ENCODE measurements at places on chromosomes 7 and 10.
A peak's percentile ranks its signal among the peaks of the same experiment; 100 is the strongest.

- DNase-seq = peak; percentile 83
Observed at GRCh38 chr7:90945104-90945787, 319.0 kb upstream of the FZD1 start.

DNA sequence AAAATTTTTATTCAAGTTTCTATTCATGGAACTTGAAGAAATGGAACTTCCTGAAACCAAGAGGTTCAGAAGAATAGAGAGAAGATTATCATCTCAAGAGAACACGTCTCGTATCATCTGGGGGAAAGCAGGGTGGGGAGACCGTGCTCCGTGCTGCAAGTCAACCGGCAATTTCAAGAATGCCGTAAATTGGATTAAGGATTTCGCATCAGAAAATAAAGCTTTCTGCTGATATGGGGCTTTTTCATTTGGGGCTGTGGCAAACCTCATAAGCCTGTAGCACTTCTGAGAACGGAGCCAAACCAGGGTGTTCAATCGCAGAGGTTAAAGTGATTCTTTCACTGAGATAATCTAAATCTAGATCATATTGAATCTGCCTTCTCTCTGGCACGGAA lies 150.1 kb upstream of the NPS start:
- no peak for DNase-seq

GRCh38 chr7:100583132-100584053 lies 2.5 kb downstream of the LRCH4 start:
- DNase-seq = no peak

DNA sequence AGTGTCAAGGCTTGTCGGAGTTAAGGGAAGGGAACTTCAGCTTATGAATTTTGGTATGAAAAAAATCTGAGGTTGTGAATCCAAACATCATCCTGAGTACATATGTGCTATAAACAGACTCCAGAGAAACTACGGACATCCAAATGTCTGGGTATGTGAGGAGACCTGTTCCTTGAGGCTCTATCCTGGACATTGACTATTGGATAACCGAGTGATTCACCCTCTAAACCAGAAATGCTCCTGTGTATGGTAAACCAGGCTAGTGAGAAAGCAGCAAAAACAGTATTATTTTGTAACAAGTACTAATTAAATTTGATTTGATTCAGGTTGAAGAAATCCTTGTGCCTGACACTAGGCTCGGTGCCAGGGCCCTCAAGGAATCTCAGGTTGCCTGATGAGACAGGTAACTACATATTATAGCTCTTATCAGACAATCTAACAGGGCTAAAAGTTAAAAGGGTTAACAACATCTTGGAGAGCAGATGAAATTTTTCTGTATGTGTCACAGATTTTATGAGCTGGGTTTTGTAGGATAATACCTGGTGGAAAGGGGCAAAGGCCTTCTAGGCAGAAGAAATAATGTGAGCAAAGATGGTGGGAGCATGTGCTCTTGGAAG lies 10.4 kb upstream of the STOX1 start:
- no peak for DNase-seq

DNA sequence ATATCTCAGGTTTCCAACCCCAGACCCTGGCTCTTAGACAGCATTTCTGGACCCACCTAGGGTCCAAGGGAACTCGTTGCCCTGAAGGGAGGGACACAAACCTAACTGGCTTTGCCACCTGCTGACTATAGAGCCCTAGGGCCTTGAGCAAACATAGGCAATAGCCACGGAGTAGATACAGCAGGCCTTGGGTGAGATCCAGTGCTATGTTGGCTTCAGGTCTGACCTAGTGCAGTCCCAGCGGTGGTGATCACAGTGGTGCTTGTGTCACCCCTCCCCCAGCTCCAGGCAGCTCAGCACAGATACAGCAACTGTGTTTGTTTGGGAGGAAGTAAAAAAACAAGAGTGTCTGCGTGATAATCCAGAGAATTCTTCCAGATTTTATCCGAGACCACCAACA lies 9.7 kb upstream of the TNKS2 start:
- no peak for DNase-seq

DNA sequence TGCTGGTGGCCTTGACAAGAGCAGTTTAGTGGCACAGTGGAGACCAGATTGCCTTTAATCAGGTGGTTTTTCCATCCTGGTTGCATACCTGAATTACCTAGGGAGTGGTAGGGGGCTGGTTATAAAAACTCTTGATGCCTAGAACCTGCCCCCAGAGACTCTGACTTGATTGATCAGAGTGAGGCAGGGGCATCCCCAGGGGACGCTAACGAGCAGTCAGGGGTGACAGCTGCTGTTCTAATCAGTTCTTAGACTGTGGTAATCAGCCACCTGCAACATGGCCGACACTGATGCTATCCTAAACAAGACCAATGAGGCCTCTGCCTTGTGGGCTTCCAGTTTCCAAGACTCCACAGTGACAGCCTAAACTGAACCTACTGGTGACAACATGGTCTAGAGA lies 2.0 kb upstream of the OPALIN start:
- DNase-seq = no peak

GRCh38 chr10:132925071-132925561 lies 17.3 kb downstream of the CFAP46 start:
- no peak for DNase-seq

DNA sequence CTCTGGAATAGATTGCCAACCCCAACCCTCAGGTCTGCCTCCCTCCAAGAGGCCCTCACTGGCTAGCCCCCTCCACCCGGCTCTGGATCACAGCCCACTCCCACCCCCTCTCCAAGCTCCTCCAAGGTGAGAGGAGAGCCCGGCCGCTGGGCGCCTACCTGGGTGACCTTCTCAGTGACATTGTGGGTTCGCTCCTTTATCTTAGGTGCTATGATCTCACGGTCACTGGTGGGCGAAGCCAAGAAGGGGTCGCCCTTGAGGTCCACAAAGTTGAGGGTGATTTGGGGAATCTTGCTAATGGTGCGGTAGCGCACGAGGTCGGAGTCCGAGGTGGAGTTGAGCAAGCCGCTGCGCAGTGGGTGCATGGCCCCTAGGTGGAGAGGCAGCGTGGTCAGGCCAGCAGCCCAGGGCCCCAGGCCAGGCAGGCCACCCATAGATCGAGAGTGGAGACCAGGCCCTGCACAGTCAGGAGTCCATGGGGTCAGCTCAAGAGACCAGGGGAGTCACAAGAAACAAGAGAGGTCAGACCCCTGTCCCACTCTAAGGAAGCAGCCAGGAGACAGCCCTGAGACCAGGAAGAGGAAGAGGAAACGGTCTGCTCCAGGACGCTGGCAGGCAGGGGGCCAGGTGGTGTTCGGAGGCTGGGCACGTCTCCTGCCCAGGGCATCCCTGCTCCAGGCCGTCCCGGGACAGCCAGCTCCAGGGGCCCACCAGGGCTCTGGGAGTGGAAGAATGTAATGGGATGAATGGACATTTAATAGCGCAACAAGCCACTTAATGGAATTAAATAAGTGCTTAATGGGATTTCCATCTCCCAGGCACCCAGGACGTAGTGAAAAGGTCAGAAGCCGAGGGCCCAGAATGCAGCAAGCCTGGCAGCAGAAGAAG lies 20.7 kb downstream of the KCNH2 start:
- no peak for DNase-seq

GRCh38 chr10:88702848-88703597 lies 3.0 kb upstream of the LIPK start:
- DNase-seq = no peak

- peak; percentile 96 for DNase-seq
Observed at GRCh38 chr10:26555719-26556368, 117.7 kb downstream of the APBB1IP start.

GRCh38 chr7:18302097-18302496 lies 193.5 kb upstream of the HDAC9 start:
- DNase-seq = no peak

- DNase-seq = peak; percentile 22
Observed at GRCh38 chr7:81768951-81769778, 682 bp downstream of the HGF start.

DNA sequence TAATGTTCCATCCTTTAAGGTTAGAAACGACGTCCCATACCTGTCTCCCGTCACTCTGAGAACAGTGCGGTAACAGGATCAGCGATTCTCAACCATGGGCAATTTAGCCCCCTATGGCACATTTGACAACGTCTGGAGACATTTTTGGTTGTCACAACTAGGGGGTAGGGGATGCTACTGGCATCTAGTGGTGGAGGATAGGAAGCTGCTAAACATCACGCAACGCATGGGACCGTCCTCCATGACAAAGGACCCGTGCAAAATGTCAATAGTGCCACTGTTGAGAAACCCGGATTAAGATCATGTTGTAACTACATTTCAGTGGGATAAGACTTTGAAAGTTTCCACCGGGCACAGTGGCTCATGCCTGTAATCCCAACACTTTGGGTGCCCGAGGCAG lies 5.0 kb upstream of the PAXIP1 start:
- peak; percentile 2 for DNase-seq

GRCh38 chr10:61821693-61822092 lies 79.8 kb upstream of the ARID5B start:
- no peak for DNase-seq

DNA sequence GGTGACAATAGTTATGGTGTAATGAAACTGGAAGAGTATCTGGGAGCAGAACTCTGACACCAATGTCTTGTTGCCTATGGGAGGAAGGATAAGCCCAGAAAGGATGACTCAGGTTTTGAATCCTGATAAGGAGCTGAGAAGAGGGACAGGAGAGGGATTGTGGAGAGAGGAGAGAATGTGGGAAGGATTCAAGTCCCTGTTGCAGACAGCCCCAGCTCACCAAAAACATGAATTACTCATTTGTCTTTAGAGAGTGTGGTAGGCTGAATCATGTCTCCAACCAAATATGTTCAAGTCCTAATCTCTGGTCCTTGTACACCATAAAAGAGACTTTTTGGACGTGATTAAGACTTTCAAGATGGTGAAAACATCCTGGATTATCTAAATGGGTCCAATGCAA lies 206.9 kb upstream of the PHYHIPL start:
- peak; percentile 20 for DNase-seq

DNA sequence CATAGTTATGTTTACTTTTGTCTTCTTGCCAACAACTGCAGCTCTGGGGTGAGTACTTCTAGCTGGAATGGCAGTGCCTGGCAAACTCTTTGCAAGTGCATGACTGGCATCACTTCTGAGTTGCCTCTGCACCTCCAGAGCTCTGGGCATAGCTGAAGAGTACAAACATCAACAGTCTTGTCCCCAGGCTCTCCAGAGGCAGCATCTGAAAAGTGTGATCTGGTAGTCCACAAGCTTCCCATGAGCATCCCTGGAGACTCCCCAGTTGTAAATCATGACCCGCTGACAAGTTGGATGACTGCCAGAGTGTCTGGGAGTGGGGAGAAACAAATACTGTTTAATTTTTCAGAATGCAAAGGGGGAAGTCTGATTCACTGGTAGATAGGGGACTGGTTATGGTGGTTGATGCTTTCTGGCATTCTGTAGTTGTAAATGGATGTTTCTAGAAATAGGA lies 138.9 kb upstream of the CDK13 start:
- peak; percentile 77 for DNase-seq

DNA sequence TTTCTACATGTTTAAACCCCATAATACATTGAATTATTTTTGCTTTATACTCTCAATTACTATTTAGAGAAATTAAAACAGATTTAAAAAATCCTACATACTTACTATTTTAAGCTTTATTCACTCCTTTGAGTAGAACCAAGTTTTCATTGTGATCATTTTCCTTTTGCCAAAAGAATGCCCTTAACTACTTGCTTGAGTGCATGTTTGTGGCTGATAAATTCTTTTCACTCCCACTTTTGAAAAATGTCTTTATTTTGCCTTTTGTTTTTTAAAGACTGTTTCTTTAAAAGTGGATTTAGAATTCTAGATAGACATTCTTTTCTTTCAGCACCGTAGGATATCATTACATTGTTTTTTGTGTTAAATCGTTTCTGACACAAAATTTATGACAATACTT lies 22.3 kb upstream of the AGR3 start:
- DNase-seq = no peak

DNA sequence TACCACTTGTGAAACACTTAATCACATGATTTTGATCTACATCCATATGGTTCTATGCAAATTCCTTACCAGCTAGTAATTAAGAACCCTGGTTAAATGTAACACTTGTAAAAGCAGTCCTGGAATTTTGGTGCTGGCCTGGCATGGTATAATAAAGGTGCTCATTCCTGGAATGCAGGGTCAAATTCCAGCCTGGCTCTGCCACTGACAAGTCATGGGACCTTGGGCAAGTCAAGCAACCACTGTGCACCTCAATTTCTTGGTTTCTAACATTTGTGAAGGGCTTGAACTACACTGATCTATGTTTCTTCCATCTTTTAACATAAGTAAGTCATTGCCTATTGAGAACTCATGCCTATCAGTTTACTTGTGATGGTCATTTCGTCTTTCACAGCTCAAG lies 91.9 kb upstream of the PIK3CG start:
- peak; percentile 16 for DNase-seq

DNA sequence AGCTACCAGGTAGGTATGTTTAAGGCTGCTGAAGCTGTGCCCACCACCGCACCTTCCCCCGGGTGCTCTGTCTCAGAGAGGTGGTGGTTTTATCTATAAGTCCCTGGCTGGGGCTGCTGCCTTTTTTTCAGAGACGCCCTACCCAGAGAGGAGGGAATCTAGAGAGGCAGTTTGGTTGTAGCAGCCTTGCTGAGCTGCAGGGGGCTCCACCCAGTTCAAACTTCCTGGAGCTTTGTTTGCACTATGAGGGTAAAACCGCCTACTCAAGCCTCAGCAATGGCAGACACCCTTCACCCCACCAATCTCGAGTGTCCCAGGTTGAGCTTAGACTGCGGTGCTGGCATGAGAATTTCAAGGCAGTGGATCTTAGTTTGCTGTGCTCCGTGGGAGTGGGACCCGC lies 43.6 kb upstream of the CYP2C18 start:
- no peak for DNase-seq

DNA sequence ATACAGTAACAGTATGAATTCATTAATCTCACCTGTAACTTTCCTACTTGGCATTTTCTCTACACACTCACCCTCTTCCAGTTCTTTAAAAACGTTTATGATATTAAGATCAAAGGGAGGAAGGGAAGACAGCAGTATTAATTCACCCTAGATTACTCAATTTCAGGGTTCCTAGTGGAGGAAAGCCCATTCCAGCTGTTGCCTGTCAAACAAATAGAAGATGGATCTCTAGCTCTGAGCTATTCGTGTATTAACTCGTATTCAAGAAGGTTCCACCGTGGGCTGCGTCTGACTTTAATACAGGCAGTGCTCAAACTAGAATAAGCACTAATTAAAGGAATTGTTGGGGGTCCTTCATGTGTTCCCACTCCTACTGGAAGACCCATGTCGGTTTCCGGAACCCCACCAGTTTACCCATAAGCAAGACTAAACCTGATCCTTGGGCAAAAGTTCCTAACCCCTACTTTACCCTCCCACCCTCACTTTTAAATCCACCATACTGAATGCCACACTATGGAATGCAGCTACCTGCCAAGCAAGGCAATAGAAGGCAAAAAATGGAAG lies 2.1 kb downstream of the NANOS1 start:
- DNase-seq = no peak

DNA sequence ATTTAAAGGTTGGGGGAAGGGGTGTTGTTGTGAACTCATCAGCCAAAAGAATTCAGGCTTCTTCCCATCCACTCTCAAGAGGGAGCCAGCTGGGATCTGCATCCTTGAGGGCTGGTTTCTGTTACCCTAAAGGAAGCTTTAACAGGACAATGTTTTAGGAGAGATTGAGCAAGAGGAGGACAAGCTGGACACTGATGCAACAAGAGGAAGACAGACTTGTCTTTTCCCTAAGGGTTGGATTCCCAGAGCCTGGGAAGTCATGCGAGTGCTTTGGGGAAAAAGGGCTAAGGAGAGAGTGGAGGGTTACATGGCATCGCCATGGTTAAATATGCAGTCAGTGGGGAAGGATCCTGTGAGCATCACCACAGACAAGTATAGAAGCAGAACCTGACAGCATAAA lies 47.6 kb upstream of the PDE1C start:
- peak; percentile 34 for DNase-seq

Data from GM23248 (cell line).